ENCODE measurements at places on chromosomes 6 and 20. TPM values are rescaled to one million over a fixed set of nuclear protein-coding genes. Genes with fewer than 3 reads are reported as not detected.

LY6G6F gene
- total RNA-seq: not detected

MUC21 gene
- total RNA-seq: not detected

ACTL10 gene
- total RNA-seq: 0.27 TPM

MAP7 gene
- 0.77 TPM for total RNA-seq

- DNase-seq: no peak
- no peaks in the 10 kb centered on the region for H3K4me1 ChIP-seq
- no peak overlapping the region for H3K27ac ChIP-seq
- no peaks in the 10 kb centered on the region for H3K27me3 ChIP-seq
- no peaks in the 10 kb centered on the region for H3K36me3 ChIP-seq
- no peak overlapping the region for H3K4me3 ChIP-seq
These were observed 106.3 kb downstream of the BCAS1 start for GRCh38 chr20:53964067-53964466.

GRCh38 chr6:42313038-42313437, 95.4 kb upstream of the MRPS10 start:
- no peak overlapping the region for H3K27ac ChIP-seq
- H3K4me3 ChIP-seq: no peak overlapping the region
- no peaks in the 10 kb centered on the region for H3K36me3 ChIP-seq
- H3K27me3 ChIP-seq: no peaks in the 10 kb centered on the region
- DNase-seq: no peak
- no peaks in the 10 kb centered on the region for H3K4me1 ChIP-seq

- no peak for DNase-seq
- no peaks in the 10 kb centered on the region for H3K4me1 ChIP-seq
- no peak overlapping the region for H3K27ac ChIP-seq
- H3K4me3 ChIP-seq: no peak overlapping the region
These were observed 56.3 kb upstream of the EYA4 start for GRCh38 chr6:133184798-133185372.

- no peaks in the 10 kb centered on the region for H3K4me1 ChIP-seq
- no peak overlapping the region for H3K4me3 ChIP-seq
- no peaks in the 10 kb centered on the region for H3K27me3 ChIP-seq
- H3K36me3 ChIP-seq: no peaks in the 10 kb centered on the region
- no peak for DNase-seq
These were observed 313.4 kb downstream of the GJA1 start for GRCh38 chr6:121748850-121749249.

GRCh38 chr6:154506582-154506981, 3.9 kb downstream of the CNKSR3 start:
- H3K27me3 ChIP-seq: no peaks in the 10 kb centered on the region
- H3K36me3 ChIP-seq: no peaks in the 10 kb centered on the region
- DNase-seq: no peak
- H3K4me3 ChIP-seq: no peak overlapping the region

All from psoas muscle (tissue), 8 donors.